Left cardiac atrium (tissue), 4 donors: ENCODE measurements at places on chromosomes 6 and 20. TPM values are rescaled to one million over a fixed set of nuclear protein-coding genes. Genes with fewer than 3 reads are reported as not detected.

MYT1 gene
- total RNA-seq = 0.21 TPM

- DNase-seq = no peak
These were observed 53.5 kb upstream of the NXT1 start for GRCh38 chr20:23296841-23297701.

DNA sequence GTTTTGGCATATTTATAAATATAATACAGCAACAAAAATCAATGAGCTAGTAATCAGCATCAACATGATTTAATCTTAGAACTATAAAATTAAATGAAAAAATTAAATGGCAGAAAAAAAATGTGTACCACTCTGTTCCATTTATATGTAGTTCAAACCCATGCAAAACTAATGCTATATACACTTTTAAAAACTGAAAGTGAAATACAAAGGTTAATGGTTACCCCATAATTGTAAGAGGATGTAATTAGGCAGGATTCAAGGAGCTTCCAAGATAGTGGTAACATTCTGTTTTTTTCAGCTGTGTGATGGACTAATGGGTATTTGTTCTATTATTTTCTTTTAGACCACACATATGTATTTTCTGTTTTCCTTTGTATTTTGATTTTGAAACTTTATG lies 492.1 kb downstream of the UTRN start:
- DNase-seq = no peak

OR2W1 gene
- not detected for total RNA-seq

DNA sequence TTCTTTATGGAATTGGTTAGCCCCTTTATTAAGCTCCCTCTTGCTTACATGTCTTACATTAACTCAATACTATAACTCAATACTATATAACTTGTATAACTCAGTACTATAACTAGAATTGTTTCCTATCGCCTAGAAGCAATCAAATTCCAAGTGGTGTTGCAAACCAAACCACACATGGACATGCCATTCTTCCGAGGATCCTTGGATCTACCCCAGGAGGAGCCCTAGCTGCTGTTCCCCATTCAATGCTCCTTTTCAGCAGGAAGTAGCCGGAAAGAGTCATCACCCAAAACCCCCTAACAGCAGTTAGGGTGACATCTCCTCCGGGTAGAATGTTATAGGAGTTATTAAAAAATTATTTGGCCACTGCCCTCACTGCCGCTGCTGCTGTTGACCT lies 40.5 kb downstream of the PLN start:
- DNase-seq = no peak

HCK gene
- 11.1 TPM for total RNA-seq

- DNase-seq = no peak
These were observed 1.5 kb downstream of the KIZ start for GRCh38 chr20:21127201-21127981.
